ENCODE measurements at places on chromosomes 11 and 22.
A peak's percentile ranks its signal among the peaks of the same experiment; 100 is the strongest.

DNA sequence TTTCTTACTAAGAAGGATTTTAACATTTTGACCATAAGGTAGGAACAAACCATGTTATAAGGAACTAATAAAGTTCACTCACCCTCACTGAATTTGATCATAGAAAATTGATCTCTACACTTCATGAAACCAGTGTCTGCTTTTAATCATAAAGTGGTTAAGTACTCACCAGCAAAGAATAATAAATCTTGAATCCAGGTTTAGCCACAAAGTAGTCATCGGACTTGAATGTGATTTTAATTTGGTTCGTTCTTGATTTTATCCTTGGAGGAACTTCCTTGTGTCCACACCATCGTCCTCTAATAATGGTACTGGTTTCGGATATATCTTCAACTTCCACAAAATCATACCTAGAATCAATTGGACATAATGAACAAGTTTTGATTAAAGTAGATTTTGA, 40.5 kb upstream of the DDI1 start:
- no peak for DNase-seq

DNA sequence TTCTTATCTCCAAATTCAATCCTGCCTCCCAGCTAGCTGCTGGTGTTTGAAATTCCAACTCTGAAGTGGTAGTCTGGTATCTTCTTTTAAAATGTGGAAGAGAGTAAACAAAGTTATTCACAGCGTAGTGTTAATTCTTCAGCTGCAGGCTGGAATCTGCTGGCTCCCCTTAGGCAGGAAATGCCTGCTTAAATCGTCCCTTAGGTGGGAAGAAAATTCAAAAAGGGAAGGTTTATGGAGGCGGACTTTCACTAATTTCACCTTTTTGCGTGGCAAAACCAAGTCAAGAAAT, 439.0 kb upstream of the CCDC90B start:
- DNase-seq: no peak

DNA sequence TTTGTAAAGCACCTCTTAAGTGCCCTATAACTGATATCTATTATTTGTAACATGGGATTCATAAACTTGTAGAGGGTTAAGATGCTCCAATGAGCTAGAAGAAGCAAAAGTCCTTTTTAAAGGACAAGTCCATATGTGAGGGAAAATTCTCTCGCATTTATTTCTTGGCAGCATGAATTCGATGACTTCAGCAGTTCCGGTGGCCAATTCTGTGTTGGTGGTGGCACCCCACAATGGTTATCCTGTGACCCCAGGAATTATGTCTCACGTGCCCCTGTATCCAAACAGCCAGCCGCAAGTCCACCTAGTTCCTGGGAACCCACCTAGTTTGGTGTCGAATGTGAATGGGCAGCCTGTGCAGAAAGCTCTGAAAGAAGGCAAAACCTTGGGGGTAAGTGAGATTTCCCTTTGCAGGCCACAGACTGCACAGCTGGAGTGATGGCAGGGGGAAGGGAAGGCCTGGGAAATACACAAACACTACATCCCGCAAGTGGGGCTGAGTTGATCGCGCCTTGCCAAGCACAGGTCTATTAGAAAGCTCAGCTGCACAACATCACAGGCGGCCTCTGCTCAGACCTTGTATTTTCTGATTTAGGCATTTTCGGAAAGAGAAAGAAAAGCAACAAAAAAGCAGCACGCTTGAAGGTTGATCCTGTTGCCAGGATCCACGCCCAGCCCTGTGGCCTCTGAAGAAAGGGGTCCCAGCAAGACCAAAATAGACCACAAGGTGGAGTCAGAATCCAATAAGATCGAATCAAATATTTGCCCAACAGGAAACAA, 1.5 kb downstream of the MS4A8 start:
- DNase-seq: no peak

- DNase-seq: no peak
These were observed 106.6 kb downstream of the USP35 start for GRCh38 chr11:78295347-78295746.

DNA sequence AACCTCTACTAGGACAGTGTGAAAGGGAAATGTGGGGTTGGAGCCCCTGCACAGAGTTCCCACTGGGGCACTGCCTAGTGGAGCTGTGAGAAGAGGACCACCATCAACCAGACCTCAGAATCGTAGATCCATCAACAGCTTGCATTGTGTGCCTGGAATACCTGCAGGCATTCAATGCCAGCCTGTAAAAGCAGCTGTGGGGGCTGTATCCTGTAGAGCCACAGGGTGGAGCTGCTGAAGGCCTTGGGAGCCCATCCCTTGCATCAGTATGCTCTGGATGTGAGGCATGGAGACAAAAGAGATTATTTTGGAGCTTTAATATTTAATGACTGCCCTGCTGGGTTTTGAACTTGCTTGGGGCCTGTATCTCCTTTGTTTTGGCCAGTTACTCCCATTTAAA, 46.3 kb downstream of the PGR start:
- DNase-seq: no peak

DNA sequence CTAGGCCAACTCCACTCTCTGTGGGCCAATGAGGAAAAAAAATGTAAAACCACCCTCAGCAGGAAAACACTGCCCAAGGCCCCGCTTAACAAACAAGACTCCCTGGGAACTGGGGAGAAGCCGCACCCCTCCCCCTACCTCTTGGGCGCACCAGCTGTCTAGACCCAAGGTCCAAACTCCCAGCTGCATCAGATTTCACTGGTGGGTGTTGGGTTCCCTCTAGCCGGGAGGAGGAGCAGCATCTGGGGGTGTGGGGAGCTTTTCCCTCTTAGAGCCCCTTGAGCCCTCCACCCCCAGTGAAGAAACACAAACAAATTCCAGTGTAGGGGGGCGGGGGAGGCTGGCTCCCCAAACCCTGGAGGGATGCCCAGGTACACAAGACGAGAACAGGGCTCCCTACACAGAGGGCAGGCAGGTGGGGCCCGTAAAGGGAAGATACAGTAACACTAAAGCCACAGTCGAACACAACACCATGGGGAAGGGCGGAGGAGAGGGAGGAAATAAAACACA, 64.9 kb downstream of the NECTIN1 start:
- no peak for DNase-seq

- no peak for DNase-seq
These were observed 256.0 kb downstream of the ETS1 start for GRCh38 chr11:128331317-128331716.

DNA sequence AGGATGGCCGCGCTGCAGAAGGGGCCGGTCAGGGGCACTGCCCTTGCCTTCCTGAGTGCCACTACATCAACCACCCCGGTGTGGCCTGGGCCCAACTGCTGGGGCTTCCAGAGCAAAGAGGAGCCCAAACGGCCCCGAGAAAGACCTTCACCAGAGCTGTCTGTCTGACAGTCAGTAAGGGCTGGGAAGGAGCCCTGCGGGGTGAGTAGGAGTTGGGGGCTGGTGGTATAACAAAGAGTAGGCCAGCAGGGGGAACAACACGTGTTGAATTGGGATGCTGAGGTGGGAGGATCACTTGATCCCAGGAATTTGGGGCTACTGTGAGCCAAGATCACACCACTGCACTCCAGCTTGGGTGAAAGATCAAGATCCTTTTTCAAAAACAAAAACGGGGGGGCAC, 3.9 kb downstream of the GSTT4 start:
- no peak for DNase-seq

DNA sequence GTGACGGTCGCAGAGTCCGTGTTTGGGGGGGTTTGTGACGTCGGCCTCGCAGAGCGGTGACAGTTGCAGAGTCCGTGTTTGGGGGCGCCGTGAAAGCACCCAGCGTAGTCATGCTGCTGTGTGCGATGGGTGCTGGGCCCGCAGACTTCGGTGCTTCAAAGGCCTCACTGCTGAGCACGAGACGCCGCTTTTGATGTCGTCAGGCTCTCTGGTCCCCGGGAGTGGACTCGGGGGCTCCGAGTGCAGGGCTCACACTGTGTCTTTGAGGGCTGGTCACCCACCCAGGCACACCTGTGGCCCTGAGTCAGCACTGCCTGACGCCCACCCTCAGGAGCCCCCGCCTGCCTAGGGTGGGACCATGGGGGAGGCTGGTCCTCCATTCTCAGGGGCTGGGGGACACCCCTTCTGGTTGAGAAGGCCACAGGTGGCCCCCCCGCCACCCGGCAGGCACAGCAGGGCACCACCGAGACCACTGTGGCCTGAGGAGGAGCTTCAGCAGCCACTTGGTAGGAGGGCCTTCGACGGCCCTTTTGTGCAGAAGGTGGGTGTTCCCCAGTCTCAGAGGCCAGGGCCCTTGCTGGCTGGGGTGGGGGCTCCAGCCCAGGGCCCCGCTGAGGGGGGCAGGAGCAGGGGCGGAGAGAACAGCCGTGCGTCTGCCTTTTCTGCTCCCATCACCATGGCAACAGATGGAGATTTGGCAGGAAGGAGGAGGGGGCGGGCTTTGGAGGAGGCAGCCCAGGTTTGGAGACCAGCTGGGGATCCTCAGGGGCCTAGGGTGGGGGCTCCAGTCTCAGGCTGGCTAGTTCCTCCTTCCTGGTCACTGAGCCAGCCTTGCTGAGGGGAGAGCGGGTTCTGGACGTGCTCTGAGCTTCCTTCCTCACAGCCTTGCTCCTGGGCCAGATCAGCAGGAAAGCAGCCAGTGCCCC, 20.9 kb downstream of the BRSK2 start:
- no peak for DNase-seq

- DNase-seq: no peak
These were observed 14.2 kb upstream of the TLCD5 start for GRCh38 chr11:120310870-120311269.

- no peak for DNase-seq
These were observed 80.3 kb downstream of the LRRC32 start for GRCh38 chr11:76589964-76590950.

DNA sequence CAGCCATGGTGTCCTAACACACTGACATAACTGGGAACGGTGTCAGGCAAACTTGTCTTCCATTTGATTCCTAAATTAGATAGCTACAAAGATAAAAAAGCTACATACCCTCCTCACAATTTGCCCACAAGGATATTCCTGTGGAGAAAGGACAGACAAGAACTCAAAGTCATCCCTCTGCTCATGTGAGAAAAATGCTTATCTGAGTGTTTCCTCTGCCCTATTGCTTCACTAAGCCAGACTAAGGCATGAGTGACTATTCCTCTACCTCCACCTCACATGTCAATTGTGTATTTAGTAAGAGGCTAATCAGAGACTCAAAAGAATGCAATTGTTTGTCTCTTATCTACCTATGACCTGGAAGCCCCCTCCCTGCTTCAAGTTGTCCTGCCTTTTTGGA, 247.7 kb downstream of the DDX10 start:
- no peak for DNase-seq

DNA sequence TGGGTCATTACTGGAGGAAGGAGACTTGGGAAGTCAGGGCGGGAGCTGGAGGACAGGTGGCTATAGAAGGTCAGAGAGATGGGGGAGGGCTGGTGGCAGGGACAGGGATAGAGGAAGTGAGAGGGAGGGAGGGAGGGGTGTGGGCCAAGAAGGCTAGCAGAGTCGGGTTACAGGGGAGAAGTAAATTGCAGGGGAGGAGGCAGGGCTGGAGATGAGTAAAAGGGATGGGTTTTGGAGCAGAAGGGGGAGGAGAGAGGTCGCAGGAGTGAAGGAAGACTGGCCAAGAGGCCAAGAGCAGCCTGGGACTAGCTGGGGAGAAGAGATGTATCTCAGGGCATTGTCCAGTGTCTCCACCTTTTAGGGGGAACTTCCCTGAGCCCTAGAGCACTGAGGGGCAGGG, 33.0 kb downstream of the LRRC10B start:
- no peak for DNase-seq

- DNase-seq: no peak
These were observed 3.9 kb downstream of the SELENOH start for GRCh38 chr11:57745206-57745605.

GRCh38 chr22:34437140-34437539, 516.9 kb upstream of the LARGE1 start:
- no peak for DNase-seq

- DNase-seq: no peak
These were observed 9.9 kb upstream of the TMPRSS4 start for GRCh38 chr11:118067006-118067405.

DNA sequence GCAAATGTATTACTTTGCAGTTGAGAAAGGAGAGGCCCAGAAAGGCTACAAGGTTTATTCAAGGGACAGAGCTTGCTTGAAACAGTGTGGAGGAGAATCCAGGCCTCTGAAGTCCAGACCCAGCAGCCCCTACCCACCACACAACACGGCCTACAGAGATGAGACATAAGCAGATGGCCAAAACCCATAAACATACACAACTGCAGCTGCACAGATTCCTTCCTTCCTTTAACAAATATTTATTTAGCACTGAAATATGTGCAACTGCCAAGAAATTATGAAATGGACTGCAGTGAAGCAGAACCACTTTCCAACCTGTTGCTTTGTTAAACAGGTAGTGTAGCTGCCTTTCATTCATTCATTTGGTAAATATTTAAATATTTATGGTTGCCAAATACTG, 122.3 kb downstream of the SPATA19 start:
- no peak for DNase-seq

DNA sequence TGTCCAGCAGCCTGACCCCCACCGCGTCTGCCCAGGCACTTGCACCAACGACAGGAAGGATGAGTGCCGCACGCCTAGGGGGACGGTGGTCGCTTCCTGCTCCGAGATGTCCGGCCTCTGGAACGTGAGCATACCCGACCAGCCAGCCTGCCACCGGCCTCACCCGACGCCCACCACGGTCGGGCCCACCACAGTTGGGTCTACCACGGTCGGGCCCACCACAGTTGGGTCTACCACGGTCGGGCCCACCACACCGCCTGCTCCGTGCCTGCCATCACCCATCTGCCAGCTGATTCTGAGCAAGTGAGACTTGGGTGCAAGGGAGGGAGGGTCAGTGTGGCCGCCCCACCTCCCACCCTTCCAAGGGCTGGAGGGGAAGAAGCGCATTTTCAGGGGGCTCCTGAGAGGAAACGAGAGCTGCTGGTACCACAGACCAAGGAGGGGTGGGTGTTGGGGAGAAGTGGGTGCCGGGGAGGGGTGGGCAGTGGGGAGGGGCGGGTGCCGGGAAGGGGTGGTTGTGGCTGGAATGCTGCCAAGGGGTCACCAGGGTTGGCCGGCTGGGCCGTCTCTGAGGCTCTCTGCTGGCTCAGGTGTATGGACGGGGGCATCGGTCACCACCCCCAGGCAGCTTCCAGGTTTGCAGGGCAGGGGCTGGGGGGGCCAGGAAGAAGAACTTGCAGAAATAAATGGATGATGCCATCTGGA, 27.7 kb upstream of the MUC5B start:
- DNase-seq: no peak

DNA sequence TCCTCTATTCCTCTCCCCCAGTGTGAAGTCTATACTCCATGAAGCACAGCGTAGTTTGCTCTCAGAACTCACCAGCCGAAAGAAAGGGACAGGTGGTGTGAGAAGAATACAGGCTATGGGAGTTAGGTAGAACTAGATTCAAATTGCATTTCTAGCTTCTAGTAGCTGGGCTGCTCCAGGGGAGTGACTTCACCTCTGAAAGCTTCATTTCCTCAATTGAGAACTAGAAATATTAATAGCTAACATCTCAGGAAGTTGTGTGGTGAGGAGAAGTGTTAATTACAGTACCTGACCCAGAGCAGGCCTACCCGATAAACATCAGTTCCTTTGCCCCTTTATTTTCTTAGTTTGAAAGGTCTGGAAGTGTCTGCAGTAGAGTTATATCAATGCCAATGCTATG, 484.7 kb upstream of the TENM4 start:
- no peak for DNase-seq

- DNase-seq: peak; percentile 45
These were observed 396 bp downstream of the TEF start for GRCh38 chr22:41382098-41382578.

GRCh38 chr11:15500643-15501042, 385.9 kb downstream of the INSC start:
- DNase-seq: no peak

- DNase-seq: no peak
These were observed 761 bp upstream of the NXF1 start for GRCh38 chr11:62805961-62806441.

- DNase-seq: no peak
These were observed 60.5 kb downstream of the IGLL1 start for GRCh38 chr22:23519442-23520157.

- no peak for DNase-seq
These were observed 30.1 kb upstream of the CSNK1E start for GRCh38 chr22:38347181-38347943.
